Activated effector memory CD4-positive, alpha-beta T cell treated with Interleukin-2 at 50 U/mL for 16 hours (primary cell): ENCODE measurements at places on chromosomes 5 and 9.

DNA sequence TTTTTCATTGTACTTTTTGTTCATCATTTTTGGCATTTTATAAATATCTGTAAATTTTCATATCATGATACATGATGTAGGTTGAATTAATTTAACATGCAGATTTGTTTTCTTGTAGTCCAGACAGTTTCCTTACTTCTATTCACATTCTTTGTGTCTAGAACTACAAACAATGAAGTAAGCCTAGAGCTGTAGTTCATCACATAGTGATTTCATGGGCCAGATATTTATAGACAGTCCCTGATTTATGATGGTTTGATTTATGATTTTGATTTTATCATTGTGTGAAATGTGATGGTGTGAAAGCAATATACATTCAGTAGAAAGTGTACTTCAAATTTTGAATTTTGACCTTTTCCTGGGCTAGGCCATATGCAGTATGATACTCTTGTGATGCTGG, 139.0 kb downstream of the ARHGEF28 start:
- no peak for DNase-seq

DNA sequence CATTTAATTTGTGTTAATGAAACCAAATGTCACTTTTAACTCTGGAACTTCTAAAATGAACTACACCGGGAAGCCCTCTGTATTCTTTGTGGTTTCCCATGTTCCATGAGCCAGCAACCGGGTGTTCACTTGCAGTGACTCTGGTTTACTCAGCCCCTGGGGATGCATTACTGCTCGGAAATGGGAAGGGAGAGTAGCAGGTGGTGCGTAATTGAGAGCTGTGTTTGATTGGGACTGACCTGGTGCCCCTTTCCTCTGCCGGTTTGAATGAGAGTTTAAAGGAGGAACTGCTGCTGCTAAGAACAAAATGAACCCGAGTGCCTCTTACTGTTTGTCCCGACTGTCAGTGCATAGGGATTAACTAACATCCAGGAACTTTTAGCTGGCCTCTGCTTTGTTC, 100.1 kb upstream of the DHFR start:
- DNase-seq: no peak

GRCh38 chr9:111413996-111414395, 70.2 kb downstream of the ECPAS start:
- DNase-seq: no peak

GRCh38 chr5:92659246-92659645, 921.8 kb downstream of the NR2F1-AS1 start:
- no peak for DNase-seq

DNA sequence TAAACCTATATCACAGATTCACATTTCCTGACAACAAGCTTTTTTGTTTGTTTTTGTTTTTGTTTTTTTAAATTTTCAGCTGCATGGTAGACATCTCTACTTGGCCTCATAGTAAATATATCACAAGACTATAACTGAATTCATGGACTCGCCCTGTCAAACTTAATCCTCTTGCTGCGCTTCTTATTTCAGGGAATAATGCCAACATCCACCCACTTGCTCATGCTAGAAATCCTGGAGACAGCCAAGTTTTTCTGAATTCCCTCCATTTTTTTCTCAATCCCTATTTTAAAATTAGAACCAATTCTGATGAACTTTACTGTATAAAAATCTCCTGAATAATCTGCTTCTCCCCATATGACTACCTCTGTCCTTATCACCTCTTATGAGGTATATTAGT, 283.6 kb upstream of the RPS23 start:
- DNase-seq: no peak

GRCh38 chr9:96436063-96436455, 13.9 kb upstream of the HABP4 start:
- no peak for DNase-seq

GRCh38 chr5:173278641-173279040, 43.6 kb upstream of the NKX2-5 start:
- DNase-seq: no peak

GRCh38 chr5:172293054-172293744, 9.6 kb upstream of the UBTD2 start:
- peak; percentile 37 for DNase-seq

- DNase-seq: no peak
Measured at GRCh38 chr5:180387798-180388197, 34.7 kb upstream of the GFPT2 start.
